Jurkat, Clone E6-1 (cell line): ENCODE measurements at places on chromosomes 1 and 21.

DNA sequence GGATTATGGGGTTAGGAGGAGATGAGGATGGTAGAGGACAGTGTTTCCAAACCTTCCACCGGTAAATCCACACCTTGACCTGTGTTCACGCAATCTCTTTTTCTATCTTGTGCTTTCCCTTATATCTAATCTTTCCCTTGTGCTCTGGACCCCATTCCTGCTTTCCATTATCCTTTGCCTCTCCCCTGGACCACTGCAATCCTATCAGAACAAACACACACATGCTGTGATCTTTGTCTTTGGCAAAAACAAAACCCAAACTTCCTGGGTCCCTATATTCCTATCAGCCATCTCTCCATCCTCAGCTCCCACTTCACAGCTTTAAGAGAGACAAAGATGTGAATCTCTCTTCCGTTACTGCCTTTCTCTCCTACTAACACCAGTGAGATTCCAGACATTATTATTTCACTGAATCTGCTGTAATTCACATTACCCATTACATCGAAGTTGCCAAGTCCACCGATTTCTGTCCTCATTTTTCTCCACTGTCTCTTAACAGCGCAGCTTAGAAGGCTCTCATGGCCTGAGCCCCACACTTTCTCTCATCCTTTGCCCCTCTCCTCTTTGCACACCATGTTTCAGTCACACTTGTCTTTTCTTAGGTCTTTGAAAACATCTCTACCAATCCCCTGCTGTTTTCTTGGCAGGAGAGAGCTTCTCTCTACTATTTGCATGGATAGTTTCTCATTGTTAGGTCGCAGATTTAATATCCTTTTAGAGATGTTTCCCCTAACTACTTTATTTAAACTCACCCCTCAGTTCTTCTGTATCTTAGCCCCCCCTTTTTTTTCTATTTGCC is 230.0 kb upstream of the B3GALT2 start:
- no peak for DNase-seq

- DNase-seq: no peak
These were observed 772.0 kb downstream of the LTN1 start for GRCh38 chr21:28220680-28221079.

- no peak for DNase-seq
These were observed 150.8 kb downstream of the FASLG start for GRCh38 chr1:172809750-172810149.

- no peak for DNase-seq
These were observed 327.3 kb downstream of the SIPA1L2 start for GRCh38 chr1:232302376-232303221.

- DNase-seq: no peak
These were observed 5.3 kb upstream of the FCER1A start for GRCh38 chr1:159296706-159297375.

DNA sequence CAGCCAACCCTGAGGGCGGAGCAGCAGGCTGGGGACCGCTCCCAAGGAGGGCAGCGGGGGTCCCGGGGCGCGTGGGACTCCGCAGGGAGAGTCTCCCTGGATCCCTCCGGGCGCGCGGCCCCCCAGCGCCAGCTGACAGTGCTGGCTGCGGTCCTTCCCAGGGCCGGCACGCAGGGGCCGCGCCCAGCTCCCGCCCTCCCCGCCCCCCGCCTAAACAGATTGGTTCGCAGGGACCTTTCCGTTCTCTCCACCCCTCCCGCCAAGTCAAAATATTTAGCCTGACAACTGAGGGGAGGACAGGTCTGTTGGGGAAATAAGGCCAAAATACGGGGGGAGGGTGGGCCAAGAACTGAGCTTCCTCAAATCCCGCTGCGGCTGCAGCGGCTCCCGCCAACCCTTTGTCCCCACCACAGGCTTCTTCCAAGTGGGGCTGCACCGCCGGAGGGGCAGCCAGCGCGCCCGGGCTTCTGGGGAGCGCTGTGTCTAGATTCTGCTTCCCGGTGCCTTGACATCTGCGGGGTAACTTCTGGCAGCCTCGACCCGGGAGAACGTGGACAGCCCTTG is at the start of gene INSRR:
INSRR (minus strand) TSS at position 159 of the 564 bp plus-strand sequence. CDS start 496 bp downstream, outside the sequence.
- no peak for DNase-seq

DNA sequence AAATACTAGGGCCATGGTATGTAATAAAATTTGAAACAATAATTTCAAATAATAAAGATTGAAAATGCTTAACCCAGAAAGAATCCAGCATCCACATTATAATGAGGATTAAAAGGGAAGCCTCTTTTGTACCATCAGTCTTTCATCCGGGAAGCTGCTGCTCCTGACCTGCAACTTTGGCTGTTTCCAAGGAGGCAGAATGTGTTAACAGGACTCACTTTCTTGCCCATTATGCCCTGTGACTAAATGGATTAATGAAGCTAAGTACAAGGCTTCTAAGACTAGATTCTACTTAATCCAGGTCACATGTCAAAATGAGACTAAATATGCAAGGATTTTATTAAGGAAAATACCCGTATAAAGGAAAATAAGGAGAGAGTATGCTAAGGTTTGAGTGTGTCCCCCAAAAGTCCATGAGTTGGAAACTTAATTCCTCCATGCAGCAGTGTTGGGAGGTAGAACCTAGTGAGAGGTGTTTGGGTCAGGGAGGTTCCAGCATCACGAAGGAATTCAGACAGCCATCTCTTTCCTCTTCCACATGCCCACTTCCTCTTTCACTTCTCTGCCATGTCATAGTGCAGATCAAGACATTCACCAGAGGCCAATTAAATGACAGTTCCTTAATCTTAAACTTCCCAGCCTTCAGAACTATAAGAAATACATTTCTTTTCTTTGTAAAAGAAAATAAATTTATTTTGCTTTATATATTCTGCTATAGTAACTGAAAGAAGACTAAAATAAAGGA is 27.7 kb downstream of the FMO2 start:
- no peak for DNase-seq

DNA sequence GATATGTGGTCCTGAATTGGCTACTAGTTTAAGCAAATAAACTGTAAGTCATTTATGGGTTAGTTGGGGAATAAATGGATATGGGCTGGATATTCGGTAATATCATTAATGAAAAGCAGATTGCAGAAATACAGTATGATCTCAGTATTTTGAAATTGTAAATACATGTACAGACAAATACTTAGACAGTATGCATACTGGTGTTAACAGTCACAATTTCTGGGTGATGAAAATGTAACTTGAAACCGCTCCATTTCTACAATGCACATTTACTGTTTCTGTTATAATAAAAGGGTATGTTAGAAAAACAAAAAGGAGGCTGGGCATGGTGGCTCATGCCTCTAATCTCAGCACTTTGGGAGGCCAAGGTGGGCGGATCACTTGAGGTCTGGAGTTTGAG is 28.0 kb downstream of the BLZF1 start:
- no peak for DNase-seq

DNA sequence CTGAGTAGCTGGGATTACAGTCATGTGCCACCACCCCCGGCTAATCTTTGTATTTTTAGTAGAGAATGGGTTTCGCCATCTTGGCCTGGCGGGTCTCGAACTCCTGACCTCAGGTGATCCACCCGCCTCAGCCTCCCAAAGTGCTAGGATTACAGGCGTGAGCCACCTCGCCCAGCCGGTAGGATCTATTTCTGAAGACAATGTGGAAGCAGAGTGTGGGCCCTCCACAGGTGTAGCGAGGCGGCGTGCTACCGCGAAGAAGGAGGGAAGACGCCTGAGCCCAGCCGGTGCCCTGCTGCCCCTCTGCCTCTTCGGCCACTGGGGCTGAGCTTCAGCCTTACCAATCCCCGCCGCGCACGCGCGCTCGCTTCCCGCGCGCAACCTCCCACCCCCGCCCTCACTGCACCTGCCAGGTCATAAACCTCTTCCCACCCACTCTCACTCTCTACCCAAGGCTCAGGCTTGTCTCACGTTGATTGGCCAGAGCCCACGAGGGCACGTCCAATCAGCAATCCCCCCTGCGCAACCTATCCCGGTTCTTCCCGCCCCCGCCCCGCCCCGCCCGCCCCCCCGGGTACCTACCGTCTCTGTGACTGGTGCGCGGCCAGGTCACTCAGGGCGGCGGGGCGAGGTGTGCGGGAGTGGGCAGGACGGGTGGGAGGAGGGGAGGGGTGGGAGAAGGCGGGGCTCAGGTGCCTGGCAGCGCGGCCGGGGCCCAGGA is 409 bp upstream of the HOOK1 start:
- DNase-seq: no peak

GRCh38 chr1:203858055-203858454 is 3.3 kb upstream of the SNRPE start:
- no peak for DNase-seq

GRCh38 chr1:87759421-87760087 is 430.9 kb downstream of the LMO4 start:
- no peak for DNase-seq
